ENCODE measurements at places on chromosomes 4 and X. TPM values are rescaled to one million over a fixed set of nuclear protein-coding genes. Genes with fewer than 3 reads are reported as not detected.

DNA sequence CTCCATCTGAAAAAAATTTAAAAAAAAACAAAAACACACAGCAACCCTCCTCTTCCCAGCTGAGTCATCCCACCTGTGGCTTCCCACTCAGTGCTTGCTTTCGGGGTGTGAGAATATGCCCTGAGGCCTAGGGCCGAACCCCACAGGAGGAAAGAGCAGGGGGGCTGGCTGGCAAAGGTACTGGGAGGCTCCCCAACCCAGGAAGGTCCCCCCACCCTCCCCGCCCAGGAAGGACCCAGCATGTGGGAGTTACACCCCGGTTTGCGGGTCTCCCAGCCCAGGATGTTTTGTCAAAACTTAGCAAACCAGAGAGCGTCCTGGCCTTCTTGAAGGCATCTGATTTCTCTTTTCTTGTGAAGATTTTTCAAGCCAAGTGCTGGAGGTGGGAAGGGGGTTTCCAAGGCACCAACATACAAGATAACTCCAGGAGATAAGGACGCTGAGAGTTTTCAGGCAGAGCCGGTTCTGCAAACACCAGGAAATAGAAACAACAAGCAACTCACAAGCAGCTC, 25.7 kb upstream of the CSF2RA start:
- H3K27ac ChIP-seq, result no peak overlapping the region
- peak; percentile 48 for DNase-seq
- no peaks in the 10 kb centered on the region for H3K36me3 ChIP-seq
- H3K4me3 ChIP-seq, result no peak overlapping the region

- no peaks in the 10 kb centered on the region for H3K27me3 ChIP-seq
- H3K4me1 ChIP-seq, result peaks cover 19% of the 10 kb centered on the region
- no peak overlapping the region for H3K4me3 ChIP-seq
- DNase-seq, result no peak
Measured at GRCh38 chr4:109462297-109462696, 28.7 kb downstream of the SEC24B start.

GRCh38 chr4:113641025-113641431, 120.5 kb downstream of the CAMK2D start:
- no peak overlapping the region for H3K27ac ChIP-seq
- H3K27me3 ChIP-seq, result no peaks in the 10 kb centered on the region
- H3K4me1 ChIP-seq, result peaks cover 100% of the 10 kb centered on the region
- no peak for DNase-seq

DNA sequence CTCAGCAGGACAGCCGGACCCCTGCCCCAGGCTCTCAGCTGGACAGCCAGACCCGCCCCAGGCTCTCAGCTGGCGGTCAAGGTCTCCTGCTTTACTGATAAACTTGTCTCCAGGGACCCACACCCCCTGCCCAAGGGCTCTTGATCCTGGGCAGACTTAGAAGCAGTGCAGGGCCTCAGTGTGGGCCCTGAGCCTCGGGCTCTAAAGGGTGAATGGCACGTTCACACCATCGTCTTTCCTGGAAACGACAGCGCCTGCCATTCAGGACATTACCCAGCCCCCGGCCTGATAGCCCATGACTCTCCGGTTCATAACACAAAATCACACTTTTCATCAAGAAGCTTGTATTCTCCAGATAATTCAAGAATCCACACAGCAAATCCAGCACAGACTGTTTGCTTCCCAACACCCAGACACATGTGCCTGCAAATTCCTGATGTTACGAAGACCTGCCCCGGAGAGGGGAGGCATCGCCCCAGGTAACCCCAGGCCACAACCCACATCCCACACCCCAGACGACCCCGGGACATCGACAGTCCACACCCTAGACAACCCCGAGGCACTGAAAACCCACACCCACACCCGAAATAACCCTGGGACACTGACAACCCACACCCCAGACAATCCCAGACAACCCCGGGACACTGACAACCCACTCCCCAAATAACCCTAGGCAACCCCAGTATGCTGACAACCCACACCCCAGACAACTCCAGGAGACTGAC, 136.8 kb downstream of the FAM53A start:
- no peak overlapping the region for H3K4me3 ChIP-seq
- no peaks in the 10 kb centered on the region for H3K36me3 ChIP-seq
- no peak for DNase-seq
- H3K27me3 ChIP-seq, result peaks cover 1% of the 10 kb centered on the region
- peaks cover 9% of the 10 kb centered on the region for H3K4me1 ChIP-seq

GRCh38 chr4:185634066-185634652, 98.9 kb upstream of the PDLIM3 start:
- H3K27ac ChIP-seq, result no peak overlapping the region
- DNase-seq, result no peak
- no peaks in the 10 kb centered on the region for H3K4me1 ChIP-seq
- H3K4me3 ChIP-seq, result no peak overlapping the region
- H3K36me3 ChIP-seq, result no peaks in the 10 kb centered on the region

- peaks cover 18% of the 10 kb centered on the region for H3K36me3 ChIP-seq
- H3K4me1 ChIP-seq, result no peaks in the 10 kb centered on the region
- no peak for DNase-seq
- no peak overlapping the region for H3K27ac ChIP-seq
- H3K4me3 ChIP-seq, result no peak overlapping the region
Measured at GRCh38 chr4:119525005-119525749, 103.4 kb downstream of the PDE5A start.

DNA sequence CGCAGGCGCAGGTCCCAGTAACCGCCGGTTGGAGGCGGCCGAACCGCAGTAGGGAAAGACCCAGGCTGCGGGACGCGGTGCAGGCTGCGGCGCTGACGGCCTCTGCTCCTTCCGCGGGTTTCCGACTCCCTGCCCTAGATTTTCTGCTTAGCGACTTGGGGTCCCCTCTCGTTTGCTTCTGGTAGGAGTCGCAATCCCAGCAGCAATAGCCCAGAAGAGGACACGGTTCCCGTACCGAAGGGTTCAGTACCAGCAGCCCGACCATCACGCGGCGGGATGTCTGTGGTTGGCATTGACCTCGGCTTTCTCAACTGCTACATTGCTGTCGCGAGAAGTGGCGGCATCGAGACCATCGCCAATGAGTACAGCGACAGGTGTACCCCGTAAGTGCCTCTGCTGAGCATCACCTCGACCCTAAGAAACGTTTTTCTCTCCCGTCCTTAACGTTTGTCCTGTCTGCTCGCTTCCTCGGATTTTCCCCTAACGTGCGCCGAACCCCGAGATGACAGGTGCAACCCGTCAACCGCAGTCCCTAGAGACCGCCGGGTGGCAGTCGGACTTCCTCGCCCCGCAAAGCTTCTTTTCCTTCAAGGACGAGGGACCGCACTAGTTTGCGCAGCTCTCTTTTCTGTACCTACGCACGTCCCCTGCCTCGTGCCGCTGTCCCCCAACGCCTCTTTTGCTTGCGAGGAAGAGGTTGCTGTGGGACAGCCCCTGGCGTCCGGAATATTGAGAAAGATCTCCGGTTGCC, at the start of gene HSPA4L:
Gene HSPA4L, plus strand, starts transcription at position 48 of the 751 bp plus-strand sequence. Its CDS starts 229 bp downstream, at position 277.
- DNase-seq, result peak; percentile 82
- peaks cover 7% of the 10 kb centered on the region for H3K4me1 ChIP-seq
- no peaks in the 10 kb centered on the region for H3K36me3 ChIP-seq
- H3K27ac ChIP-seq, result peak within 1 kb of the TSS; percentile 69
- H3K4me3 ChIP-seq, result peak within 1 kb of the TSS; percentile 39
- peaks cover 42% of the 10 kb centered on the region for H3K27me3 ChIP-seq

GRCh38 chrX:118755633-118756032, 28.2 kb downstream of the IL13RA1 start:
- no peak overlapping the region for H3K4me3 ChIP-seq
- DNase-seq, result no peak
- no peaks in the 10 kb centered on the region for H3K36me3 ChIP-seq
- H3K27me3 ChIP-seq, result no peaks in the 10 kb centered on the region
- H3K4me1 ChIP-seq, result peaks cover 33% of the 10 kb centered on the region
- H3K27ac ChIP-seq, result no peak overlapping the region

- no peak for DNase-seq
- no peaks in the 10 kb centered on the region for H3K4me1 ChIP-seq
- H3K27ac ChIP-seq, result no peak overlapping the region
- H3K27me3 ChIP-seq, result no peaks in the 10 kb centered on the region
Measured at GRCh38 chrX:17930850-17931249, 69.8 kb upstream of the RAI2 start.

DNA sequence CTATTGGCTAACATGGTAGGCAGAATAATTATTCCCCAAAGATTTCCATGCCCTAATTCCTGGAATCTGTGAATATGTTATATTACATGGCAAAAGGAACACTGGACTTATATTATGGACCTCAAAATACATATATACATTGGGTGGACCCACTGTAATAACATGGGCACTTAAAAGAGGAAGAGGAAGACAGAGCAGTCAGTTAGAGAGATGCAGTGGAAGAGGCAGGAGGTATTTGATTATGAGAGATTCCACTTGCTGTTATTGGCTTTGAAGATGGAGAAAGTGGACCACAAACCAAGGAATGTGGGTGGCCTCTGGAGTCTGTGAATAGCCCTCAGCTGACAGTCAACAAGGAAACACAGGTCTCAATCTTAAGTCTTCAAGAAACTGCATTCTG, 14.0 kb upstream of the ART3 start:
- H3K4me1 ChIP-seq, result peaks cover 12% of the 10 kb centered on the region
- no peak overlapping the region for H3K4me3 ChIP-seq
- H3K27me3 ChIP-seq, result no peaks in the 10 kb centered on the region

DNA sequence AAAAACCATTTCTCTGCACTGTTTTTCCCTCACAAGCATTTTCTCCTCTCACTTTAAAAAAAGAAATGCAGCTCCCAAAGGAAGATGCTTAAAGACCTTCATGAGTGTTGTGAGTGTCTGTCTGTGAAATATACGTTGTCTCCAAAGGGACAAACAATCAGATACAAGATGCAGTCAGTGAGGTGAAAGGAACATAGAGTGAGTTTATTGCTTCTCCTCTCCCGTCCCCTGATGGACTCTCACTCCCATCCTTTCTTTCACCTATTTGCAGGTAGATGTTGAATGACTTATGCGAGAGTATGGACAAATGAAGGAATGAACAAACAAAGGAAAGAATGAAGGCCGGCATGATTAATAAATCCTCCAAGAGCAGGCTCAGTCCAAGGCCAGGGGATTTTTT, 561.2 kb upstream of the DIPK2B start:
- H3K27ac ChIP-seq, result peak overlapping the region; percentile 54
- no peak for DNase-seq
- H3K36me3 ChIP-seq, result no peaks in the 10 kb centered on the region
- peaks cover 69% of the 10 kb centered on the region for H3K4me1 ChIP-seq
- no peak overlapping the region for H3K4me3 ChIP-seq

GRCh38 chr4:184154199-184154598, 63.5 kb downstream of the ENPP6 start:
- DNase-seq, result no peak
- no peaks in the 10 kb centered on the region for H3K4me1 ChIP-seq
- H3K4me3 ChIP-seq, result no peak overlapping the region
- no peaks in the 10 kb centered on the region for H3K27me3 ChIP-seq
- H3K36me3 ChIP-seq, result no peaks in the 10 kb centered on the region
- H3K27ac ChIP-seq, result no peak overlapping the region

DNA sequence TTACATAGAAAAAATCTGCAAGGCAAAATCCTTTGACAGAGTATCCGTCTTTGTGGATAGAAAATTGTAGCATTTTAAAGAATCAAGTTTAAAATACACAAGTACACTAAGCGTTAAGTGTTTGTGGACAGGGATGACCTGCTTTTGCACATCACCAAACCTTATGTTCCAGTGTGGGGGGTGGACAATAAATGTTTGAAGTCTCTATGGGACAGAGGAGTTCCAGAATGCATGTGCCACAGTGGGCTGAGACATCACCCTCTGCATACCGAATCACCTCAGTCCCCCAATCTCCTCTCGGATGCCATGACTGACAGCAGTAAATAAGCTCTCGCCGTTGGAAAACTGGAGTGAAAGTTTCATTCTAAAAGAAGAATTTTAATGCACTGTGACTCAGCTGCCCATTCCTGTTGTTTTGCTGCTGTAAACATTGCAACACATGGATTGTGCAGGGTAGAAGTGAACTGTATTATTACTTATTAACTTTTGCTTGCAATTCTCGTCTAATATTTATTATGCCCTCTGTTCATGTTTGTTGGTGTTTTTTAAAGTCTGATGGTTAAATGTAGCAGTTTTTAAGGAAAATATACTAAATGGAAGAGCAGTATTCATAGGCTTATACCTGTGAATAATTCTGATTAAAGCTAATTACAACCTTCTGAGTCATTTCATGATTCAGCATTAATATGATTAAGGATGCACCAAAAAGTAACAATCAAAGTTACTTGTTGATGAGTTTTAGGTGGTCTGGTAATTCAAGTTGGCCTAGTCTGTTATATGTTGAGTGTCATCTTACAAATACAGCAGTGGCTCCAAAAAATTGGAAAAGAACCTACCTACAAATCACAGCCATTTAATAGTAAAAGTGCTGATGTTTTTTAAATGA, 24.0 kb downstream of the CDKN2AIP start:
- H3K4me1 ChIP-seq, result no peaks in the 10 kb centered on the region
- H3K27ac ChIP-seq, result no peak overlapping the region
- DNase-seq, result no peak
- H3K4me3 ChIP-seq, result no peak overlapping the region
- no peaks in the 10 kb centered on the region for H3K36me3 ChIP-seq

- no peak for DNase-seq
- no peak overlapping the region for H3K4me3 ChIP-seq
- no peak overlapping the region for H3K27ac ChIP-seq
- no peaks in the 10 kb centered on the region for H3K27me3 ChIP-seq
Measured at GRCh38 chrX:96183843-96184242, 500.8 kb upstream of the DIAPH2 start.

- no peak overlapping the region for H3K27ac ChIP-seq
- no peaks in the 10 kb centered on the region for H3K27me3 ChIP-seq
- peaks cover 2% of the 10 kb centered on the region for H3K4me1 ChIP-seq
- H3K4me3 ChIP-seq, result no peak overlapping the region
- no peaks in the 10 kb centered on the region for H3K36me3 ChIP-seq
Measured at GRCh38 chrX:41082783-41083182, 2.5 kb upstream of the USP9X start.

- no peak overlapping the region for H3K4me3 ChIP-seq
- H3K27ac ChIP-seq, result no peak overlapping the region
- DNase-seq, result no peak
- no peaks in the 10 kb centered on the region for H3K4me1 ChIP-seq
Measured at GRCh38 chr4:143288171-143288570, 48.5 kb upstream of the GAB1 start.

DNA sequence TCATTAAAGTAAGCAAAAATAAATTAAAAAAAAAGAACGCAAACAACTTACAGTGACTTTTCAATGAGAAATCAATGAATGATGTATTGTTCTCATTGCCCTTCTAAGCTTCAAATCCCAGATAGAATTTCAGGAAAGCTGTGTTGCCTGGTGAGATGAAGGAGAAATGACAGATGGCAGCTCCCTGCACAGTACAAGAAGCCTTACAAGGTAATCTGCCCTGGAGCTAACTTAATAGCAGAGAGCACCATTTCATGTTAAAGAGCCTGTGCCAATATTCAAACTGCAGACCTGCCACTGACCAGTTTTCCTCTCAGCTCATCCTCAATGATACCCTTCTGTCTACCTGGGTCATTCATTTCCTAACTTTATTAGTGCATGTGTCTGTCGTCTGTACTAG, 54.0 kb downstream of the GC start:
- DNase-seq, result no peak
- no peak overlapping the region for H3K4me3 ChIP-seq
- H3K27me3 ChIP-seq, result no peaks in the 10 kb centered on the region
- H3K36me3 ChIP-seq, result no peaks in the 10 kb centered on the region
- H3K4me1 ChIP-seq, result no peaks in the 10 kb centered on the region

- no peaks in the 10 kb centered on the region for H3K27me3 ChIP-seq
- peak; percentile 64 for DNase-seq
- no peak overlapping the region for H3K27ac ChIP-seq
- H3K4me3 ChIP-seq, result no peak overlapping the region
- H3K36me3 ChIP-seq, result no peaks in the 10 kb centered on the region
- no peaks in the 10 kb centered on the region for H3K4me1 ChIP-seq
Measured at GRCh38 chr4:116598155-116598979, 487.0 kb downstream of the TRAM1L1 start.

SASH3 gene
- total RNA-seq, result 155 TPM

KDM6A gene
- 54.4 TPM for total RNA-seq

SOX3 gene
- not detected for total RNA-seq

SLC6A14 gene
- not detected for total RNA-seq

DUSP21 gene
- total RNA-seq, result not detected

RAB28 gene
- 19.9 TPM for total RNA-seq

ERAS gene
- total RNA-seq, result not detected

Data from spleen (tissue), 13 donors.